Amniotic stem cell (primary cell): ENCODE measurements at places on chromosomes 13 and 19.

DNA sequence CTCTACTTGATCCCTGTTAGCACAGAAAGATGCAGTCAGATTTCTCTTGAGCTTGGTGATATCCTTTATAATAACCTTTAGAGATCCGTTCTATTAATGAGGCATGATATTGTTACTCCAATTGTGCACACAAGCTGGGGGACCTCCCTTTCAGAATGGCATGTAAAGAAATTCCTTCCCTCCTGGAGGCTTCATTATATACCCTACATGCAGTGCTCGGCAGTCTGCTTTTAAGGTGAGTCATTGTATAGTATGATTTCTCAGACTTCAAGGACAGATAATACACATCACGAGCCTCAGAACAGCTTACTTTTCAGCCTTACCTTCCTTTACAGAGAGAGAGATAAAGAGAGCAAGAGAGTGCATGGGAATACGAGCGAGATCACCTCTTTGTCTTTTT lies 261.3 kb downstream of the ATP8A2 start:
- DNase-seq = no peak

DNA sequence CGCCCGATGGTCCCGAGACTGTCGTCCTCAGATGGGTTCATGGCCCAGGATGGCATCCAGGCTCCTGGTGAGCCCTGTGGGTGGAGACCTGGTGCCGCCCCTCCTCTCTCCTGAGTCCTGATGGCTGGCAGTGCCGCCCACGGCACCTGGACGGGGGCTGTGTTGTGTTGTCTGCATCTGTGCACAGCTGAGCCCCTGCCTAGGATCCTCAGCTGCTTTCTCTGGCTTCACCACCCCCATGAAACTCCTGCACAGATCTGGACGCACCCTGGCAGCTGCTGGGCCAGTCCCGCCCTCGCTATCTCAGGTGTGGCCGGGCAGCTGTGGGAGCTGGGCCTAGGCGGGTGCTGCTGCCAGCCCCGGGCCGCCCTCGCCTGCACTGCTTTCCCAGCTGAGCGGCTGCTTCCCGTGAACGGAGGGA lies 27.7 kb downstream of the MCF2L start:
- no peak for DNase-seq

GRCh38 chr19:41945135-41945766 lies 13.9 kb downstream of the RABAC1 start:
- no peak for DNase-seq

DNA sequence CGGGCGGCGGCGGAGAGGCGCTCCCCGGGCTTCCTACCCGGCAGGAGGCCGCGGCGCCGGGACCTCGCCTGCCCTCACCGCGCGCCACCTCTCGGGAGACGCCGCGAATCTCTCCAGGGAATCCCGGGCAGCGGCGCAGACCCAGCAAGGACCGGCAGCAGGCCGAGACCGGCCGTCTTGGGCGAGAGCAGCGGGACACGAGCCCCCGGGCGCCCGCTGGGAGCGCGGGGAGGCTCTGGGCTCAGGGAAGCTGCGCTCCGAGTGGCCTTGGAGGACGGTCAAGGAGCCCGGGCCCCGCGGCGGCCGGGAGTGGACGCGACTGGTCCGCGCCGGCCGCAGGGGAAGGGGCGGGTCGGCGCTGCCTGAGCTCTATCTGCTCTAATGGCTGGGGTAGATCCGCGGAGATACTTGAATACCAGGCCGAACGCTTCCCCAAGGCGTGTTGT lies 14.7 kb downstream of the CDX2 start:
- DNase-seq = no peak

DNA sequence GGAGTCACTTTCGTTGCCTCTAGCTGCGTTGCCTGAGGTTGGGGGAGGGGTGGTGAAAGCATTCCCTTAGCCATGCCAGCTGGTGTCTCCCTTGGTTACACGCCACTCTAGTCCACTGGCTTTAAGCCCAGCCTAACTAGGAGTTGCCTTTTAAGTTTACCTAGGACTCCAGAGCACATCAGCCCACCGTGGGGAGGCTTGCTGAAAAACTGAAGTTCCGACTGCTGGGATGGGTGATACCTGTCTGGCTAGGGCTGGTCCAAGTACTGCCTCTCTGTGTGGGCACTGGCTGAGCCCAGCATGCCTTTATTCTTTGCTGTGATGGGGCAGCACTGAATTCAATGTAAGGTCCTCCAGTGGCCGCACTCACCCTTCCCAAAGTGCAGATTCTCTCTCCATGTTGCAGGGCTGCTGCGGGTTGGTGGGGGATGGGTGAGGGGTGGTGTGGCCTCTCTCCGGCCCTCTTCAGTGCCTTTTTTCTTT lies 11.8 kb upstream of the CEACAM1 start:
- DNase-seq = no peak

DNA sequence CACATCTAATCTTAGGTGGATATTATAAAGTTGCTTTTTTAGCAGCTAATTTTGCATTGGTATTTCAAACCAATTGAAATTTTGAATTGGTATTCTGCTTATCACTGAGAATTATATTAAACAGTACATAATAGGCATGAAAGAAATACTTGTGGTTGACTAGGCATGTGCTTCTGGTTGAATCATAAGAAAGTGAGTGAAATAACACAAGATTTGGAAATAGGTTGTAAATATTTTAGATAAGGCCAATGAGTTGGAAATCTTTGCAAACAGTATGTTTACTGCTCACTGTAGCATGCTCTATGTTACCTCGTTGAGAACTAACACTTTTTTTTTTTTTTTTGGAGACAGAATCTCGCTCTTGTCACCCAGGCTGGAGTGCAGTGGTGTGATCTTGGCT lies 66.8 kb upstream of the RFC3 start:
- peak; percentile 9 for DNase-seq

DNA sequence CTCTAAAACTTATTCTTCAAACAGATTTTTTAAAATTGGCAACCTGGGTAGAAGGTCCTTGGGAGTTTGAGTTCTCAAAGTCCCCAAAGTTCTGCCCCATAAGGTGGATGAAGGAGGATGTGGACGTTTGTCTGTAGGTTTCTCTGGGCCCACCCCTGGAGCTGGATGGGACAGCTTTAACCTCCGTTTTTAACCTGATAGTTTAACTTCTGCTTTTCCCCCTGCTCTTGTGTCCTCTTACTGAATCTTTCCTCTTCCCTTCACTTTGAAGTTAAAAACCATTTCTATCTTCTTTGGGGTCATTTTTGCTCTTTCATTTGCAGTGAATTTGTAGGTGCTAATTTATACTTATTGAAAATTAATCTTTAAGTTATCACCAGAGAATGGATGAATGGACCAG lies 79.1 kb downstream of the ESD start:
- DNase-seq = no peak

DNA sequence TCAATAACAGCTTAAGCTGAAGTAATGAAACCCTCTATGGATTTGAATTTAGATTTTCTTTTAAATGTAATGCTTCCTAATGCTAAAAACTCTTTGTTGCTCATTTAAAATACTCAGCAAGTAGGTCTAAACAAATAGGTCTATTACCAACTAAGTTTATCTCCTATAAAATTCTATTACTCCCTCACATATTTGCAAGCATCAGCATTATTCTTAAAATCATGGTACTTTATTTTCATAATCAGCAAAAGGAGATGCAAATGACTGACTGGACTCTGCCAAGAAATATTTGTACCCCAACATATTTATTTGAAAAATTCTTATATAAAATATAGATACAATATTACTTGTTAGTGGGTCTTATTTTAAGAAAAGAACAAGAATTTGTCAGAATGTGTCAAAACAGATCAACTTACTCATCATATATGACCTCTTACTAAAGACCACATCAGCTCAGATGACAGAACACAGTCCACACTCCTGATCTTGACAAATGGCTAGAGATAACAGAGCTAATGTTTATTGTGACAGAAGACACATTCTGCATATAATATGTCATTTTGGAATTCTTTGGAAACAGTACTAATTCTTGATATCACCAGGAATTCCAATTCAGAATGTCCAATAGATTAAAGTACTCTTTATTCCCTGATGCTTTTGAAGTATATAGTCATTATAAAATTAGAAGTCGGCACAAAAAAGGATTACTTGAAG lies 704.6 kb upstream of the PCDH9 start:
- DNase-seq = no peak

- no peak for DNase-seq
Observed at GRCh38 chr19:21482863-21483276, 22.5 kb upstream of the ZNF429 start.

DNA sequence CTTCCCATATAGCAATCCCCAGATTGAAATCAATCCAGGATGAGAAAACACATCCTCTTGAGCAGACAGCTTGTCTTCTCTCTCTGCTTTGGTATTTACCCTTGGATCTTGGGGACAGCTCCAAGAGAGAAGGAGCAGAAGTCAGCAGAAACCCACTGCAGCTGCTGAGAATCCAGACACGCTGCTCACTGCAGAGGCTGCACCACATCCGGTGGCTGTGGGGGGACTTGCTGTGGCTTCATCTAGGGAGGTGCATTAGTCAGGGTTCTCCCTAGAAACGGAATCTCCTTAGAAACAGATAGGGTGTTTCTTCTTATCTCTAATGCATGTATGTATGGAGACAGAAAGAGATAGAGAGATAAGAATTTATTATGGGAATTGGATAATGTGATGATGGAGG lies 2.7 kb downstream of the CYP4F12 start:
- DNase-seq = no peak

- DNase-seq = no peak
Observed at GRCh38 chr19:15790096-15790495, 2.6 kb downstream of the OR10H5 start.

DNA sequence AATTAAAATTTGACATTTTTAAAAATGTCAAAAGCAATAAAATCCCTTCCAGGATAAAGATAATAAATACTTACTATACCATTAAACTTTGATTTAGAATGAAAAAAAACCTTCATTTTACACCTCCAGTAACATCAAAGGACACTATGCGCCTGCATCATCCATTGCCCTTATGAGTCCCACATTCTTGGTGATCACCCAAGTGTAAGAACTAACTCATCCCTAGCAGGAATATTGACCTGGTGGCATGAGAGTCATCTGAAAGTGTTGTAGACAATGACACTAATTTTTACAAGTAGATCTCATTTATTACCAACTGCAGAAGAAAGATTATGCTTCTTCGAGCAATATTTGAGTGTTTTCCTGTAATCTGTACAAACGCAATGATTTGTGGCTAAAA lies 1128.9 kb downstream of the EFNB2 start:
- no peak for DNase-seq

DNA sequence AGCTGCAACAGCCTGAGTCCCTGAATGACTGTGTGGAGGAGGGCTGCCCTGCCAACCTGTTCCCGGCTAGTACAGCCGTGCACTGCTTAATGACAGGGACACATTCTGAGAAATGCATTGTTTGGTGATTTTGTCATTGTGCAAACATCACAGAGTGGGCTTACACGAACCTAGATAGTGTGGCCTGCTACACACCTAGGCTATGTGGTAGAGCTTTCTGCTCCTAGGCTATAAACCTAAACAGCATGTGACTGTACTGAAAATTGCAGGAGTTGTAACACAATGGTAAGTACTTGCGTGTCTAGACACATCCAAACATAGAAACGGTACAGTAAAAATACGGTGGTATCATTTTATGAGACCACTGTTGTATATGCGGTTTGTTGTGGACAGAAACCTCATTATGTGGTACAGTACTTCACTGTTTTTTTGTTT lies 35.0 kb downstream of the VASP start:
- DNase-seq = no peak

- DNase-seq = no peak
Observed at GRCh38 chr13:78265098-78265497, 338.3 kb downstream of the POU4F1 start.

- no peak for DNase-seq
Observed at GRCh38 chr19:18785179-18786124, 5.7 kb downstream of the COMP start.

- DNase-seq = no peak
Observed at GRCh38 chr13:49877629-49878218, 58.4 kb downstream of the SPRYD7 start.

GRCh38 chr13:80083081-80083852 lies 257.7 kb downstream of the SPRY2 start:
- no peak for DNase-seq

GRCh38 chr13:25415241-25415640 lies 43.5 kb downstream of the ATP8A2 start:
- DNase-seq = no peak

DNA sequence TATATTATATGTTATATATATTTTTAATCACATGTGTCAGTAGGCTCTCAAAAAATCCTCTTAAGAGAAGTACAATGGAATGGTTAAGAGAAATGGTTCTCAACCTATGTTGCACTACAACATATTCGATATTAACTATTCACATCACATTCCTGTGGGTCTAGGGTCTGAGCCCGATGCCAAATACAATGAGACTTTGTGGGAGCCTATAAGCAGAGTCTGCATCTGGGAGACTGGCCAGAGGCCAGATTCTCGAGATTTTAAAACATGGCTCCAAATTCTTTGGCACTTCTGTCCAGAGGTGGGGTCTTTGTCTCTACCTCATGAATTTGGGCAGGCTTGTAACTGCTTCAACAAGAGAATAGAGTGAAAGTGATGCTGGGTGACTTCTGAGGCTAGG lies 79.4 kb upstream of the NBEA start:
- no peak for DNase-seq

- no peak for DNase-seq
Observed at GRCh38 chr19:3692141-3693024, 7.9 kb downstream of the PIP5K1C start.

DNA sequence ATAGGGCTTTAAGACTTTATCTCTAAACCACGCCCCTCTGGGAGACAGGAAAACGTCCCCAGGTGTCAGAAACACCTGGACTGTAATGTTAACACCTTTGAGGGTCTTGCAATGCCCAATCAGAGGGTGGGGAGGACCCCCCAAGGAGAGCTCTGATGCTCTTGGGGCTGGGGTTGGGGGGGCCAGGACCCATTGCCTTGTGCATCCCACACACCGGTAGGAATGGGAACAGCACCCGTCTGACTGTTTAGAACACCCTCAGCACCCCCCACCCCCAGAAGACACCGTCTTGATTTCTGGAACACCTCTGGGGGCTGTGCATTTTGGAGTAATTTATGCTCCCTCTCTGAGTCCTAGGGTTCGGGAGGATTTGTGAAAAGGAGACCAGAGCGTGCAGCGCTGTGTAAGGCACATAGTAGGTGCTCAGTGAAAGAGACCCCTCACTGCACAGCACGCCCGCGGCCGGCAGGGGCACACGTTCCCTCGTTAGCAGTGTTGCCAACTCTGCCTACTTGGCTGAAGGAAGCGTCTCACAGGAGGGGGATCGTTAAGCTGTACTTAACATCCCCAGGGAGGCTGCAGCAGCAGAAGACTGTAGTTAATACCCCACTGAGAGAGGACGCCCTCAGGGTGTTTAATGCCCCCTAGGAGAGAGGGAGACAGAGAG lies 2.8 kb upstream of the ERFL start:
- DNase-seq = no peak
